Type B pancreatic cell (in vitro differentiated cells): ENCODE measurements at places on chromosomes 6 and 20.
A peak's percentile ranks its signal among the peaks of the same experiment; 100 is the strongest.

DNA sequence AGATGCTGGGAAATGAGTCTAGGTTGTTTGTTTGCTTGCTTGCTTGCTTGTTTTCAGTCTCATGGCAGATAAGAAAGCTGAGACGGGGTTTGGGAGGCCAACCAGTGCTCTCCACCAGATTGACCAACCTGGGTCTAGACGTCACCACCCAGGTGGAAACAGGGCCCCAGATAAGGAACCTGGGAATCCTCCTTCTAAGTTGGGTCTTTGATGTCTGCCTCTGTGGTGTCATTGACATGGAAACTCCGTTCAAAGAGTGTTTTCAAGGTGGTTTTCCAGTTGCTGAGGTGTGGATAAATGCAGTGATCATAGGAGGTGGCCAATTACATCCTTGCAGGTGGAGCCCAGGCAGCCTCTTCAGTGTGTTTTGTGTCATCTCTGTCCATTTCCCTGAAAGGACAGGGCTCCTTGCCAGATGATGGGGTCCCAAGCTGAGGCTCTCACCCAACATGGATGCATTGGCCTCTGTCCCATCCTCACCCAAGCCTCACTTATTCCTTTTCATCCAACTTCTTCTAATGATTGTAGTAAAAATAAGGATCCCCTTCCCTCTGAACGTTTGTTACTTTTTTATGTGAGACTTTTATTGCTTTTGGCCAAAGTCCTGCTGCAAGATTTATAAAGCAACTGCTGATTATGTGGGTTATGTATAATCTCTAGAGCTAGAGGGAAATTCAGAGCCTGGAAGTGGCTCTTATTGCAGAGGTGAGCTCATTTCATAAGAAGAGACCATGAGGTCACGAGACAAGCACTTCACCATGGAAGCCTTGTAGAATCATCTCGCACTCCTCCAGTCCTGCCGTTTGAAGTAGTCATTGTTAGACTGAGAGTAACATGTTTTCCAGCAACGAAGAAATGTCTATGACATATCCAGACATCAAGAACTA is 32.0 kb upstream of the SYNDIG1 start:
- H3K4me1 ChIP-seq = peaks cover 6% of the 10 kb centered on the region
- no peak for DNase-seq
- H3K4me3 ChIP-seq = no peak overlapping the region
- H3K36me3 ChIP-seq = no peaks in the 10 kb centered on the region
- H3K27ac ChIP-seq = no peak overlapping the region

GRCh38 chr20:49415005-49415667 is 67.3 kb downstream of the KCNB1 start:
- H3K4me1 ChIP-seq = no peaks in the 10 kb centered on the region
- H3K27me3 ChIP-seq = peaks cover 36% of the 10 kb centered on the region
- no peak for DNase-seq
- no peak overlapping the region for H3K27ac ChIP-seq
- H3K4me3 ChIP-seq = no peak overlapping the region

GRCh38 chr6:21947731-21948386 is 349.0 kb downstream of the PRL start:
- H3K27ac ChIP-seq = peak overlapping the region; percentile 76
- H3K36me3 ChIP-seq = peaks cover 3% of the 10 kb centered on the region
- peak overlapping the region; percentile 37 for H3K4me3 ChIP-seq
- DNase-seq = no peak
- H3K4me1 ChIP-seq = peaks cover 63% of the 10 kb centered on the region

DNA sequence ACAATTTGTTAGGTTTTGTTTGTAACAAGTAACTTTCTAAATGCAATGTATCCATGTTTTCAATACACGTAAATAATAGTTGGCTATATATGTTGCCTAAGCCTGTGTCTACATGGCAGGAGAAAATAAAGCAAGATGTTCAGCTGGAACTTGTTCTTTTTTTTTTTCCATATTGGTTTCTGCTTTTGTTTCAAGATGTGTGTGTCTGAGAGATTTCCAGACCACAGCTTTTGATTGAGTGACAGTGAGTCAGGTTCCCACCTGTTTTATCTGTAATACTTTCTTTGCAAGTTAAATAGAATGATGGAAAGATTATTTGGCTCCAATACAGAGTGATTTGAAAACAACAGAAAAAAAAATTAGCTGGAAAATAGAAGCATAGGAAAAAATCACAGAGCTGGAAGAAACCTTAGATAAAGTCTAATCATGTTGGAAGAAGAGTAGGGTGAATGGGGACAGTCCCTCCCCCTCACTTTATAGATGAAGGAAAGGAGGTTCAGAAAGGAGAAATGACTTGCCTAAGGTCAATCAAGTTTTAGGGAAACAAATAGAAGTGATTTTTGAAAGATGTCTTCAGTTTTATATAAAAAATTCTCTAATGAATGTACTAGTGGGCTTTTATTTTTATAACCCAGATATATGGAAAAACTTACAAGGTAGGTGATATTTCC is 150.9 kb upstream of the STMND1 start:
- peaks cover 24% of the 10 kb centered on the region for H3K27me3 ChIP-seq
- H3K4me1 ChIP-seq = peaks cover 28% of the 10 kb centered on the region
- no peaks in the 10 kb centered on the region for H3K36me3 ChIP-seq

GRCh38 chr6:92297101-92297500 is 1122.3 kb downstream of the EPHA7 start:
- no peaks in the 10 kb centered on the region for H3K4me1 ChIP-seq
- H3K4me3 ChIP-seq = no peak overlapping the region
- H3K27ac ChIP-seq = no peak overlapping the region
- no peaks in the 10 kb centered on the region for H3K27me3 ChIP-seq
- H3K36me3 ChIP-seq = no peaks in the 10 kb centered on the region

- H3K36me3 ChIP-seq = no peaks in the 10 kb centered on the region
- DNase-seq = peak; percentile 73
- H3K4me1 ChIP-seq = peaks cover 37% of the 10 kb centered on the region
- H3K27me3 ChIP-seq = peaks cover 2% of the 10 kb centered on the region
- H3K4me3 ChIP-seq = peak overlapping the region; percentile 93
Observed at GRCh38 chr6:110875548-110876169, 1.1 kb downstream of the AMD1 start.
